ENCODE measurements at places on chromosomes 5 and 9.

- no peak for DNase-seq
Measured at GRCh38 chr9:135117281-135117680, 29.8 kb downstream of the OLFM1 start.

- no peak for DNase-seq
Measured at GRCh38 chr9:78291240-78291925, 5.5 kb upstream of the PSAT1 start.

GRCh38 chr9:92769990-92770359 lies 5.3 kb upstream of the BICD2 start:
- no peak for DNase-seq

DNA sequence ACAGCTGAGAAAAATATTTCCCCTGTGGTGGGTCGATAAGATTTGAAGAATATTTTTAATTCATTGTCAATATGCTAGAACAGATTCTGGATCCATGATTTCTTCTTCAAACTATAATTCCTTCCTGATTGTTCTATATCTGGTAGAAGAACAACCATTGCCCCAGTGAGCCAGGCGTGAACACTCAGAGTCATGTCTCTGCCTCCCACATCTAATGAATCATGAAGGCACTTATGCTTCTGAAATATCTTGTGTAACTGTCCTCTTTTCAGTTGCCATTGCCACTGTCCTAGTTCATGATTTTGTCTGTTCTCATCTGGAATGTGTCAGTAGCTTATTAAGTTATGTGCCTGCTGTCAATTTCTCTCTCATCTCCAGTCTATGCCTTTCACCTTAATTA lies 40.0 kb downstream of the GABRG2 start:
- DNase-seq: no peak

GRCh38 chr5:54821445-54822323 lies 163.7 kb downstream of the ESM1 start:
- no peak for DNase-seq

DNA sequence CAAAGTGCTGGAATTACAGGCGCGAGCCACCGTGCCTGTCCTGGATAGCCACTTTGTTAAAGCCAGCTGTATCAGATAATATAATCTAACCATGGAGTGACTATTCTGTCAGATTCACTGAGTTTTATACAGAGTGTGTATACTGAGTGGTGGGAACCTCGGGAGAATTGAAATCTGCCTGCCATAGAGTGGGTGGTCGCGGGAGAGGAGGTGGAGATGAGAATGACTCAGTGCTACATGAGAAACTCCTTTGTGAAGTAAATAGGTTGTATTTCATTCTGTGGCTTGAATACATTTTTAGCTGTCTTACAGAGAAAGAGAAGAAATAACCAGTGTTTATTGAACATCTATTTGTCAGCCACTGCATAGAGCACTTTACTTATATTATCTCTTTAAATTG lies 26.4 kb downstream of the ATP6V0E1 start:
- no peak for DNase-seq

DNA sequence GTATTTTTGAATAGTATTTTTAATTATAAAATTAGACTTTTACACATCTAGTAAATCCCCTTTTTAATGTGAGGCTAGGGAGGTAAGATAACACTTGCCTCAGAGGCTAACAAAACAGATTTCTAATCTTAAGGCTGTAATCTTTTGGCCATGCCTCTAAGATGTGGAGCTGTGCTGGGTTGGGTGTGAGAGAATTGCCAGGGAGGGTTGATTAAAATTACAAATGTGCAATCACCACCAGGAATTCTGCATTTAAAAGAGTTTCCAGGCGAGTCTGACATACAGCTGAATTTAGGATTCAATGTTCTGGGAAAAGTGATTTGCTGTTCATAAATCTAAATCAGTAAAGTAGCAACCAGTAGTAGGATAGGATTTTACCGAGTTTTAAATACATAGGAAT lies 73.3 kb downstream of the NUDT12 start:
- no peak for DNase-seq

GRCh38 chr5:175288048-175288621 lies 155.8 kb downstream of the DRD1 start:
- DNase-seq: no peak

GRCh38 chr5:6785161-6785860 lies 72.1 kb downstream of the TENT4A start:
- DNase-seq: no peak

- DNase-seq: no peak
Measured at GRCh38 chr9:134024214-134024792, 978 bp upstream of the BRD3OS start.

DNA sequence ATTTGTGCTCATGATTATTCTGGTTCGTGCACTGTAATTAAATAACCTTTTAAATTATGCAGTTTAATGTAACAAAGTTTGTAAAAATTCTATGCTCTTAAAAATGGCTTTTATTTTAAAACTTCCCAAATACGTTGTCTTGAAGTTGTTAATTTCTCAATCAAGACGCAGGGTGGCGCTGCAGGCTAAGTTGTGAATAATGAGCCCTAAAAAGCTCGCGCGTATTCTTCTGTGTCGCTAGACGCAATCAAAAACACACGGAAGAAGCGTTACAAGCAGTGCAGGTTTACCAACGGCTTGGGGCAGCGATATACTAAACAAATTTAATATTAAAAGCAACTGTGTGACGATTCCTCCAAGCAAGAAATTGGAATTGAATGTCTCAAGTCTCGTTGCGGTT lies at the start of gene PCDHB4:
PCDHB4 (plus strand) TSS at position 256 of the 400 bp plus-strand sequence. CDS start 181 bp downstream, outside the sequence.
- DNase-seq: no peak

DNA sequence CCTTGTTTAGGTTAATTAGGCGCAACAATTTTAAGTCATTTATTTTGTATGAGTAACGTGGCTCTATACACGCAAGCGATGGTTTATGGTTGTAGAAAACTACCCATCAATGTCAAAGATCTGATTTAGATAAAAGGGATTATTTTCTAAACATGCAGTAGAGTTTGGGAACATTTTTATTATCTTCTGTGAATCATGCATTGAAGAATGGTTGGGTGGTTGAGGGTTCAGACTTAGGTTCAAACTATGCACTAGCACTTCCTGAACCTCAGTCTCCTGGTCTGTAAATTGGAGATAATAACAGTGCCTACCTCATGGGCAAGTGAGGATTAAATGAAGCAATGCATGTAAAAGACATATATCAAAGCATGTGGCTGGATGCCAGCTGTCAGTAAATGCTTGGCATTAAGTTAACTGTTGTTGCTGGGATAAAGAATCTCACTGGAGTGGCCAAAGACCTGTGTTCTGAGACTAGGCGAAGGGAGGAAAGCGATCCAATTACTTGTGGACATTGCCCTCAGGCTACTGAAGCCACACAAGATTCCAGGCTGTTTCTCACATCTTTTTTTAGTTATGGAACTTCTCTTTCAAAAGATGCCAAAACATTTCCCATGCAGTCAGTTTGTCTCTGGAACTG lies 1.1 kb upstream of the OTULINL start:
- DNase-seq: no peak

- DNase-seq: no peak
Measured at GRCh38 chr5:3886524-3887451, 291.2 kb downstream of the IRX1 start.

DNA sequence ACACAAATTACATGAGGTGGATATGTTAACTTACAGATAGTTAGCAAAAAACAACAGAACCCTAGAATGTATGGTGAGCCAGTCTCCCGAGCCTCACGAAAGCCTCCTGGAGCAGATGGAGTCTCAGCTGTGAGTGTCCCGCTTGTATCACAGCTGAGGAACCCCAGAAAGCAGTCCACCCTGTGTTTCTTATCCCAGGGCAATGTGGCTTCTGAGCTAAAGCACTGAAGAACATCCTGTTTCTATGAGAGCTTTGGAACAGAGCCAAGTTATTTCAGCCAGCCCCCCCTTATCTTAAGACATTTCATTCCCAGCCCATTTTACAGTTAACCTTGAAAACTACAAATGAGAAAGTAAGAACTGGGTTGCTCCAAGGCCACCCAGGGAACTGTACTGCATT lies 1220.9 kb upstream of the CDH6 start:
- DNase-seq: no peak

- peak; percentile 71 for DNase-seq
Measured at GRCh38 chr5:96614110-96614691, 48.0 kb upstream of the CAST start.

DNA sequence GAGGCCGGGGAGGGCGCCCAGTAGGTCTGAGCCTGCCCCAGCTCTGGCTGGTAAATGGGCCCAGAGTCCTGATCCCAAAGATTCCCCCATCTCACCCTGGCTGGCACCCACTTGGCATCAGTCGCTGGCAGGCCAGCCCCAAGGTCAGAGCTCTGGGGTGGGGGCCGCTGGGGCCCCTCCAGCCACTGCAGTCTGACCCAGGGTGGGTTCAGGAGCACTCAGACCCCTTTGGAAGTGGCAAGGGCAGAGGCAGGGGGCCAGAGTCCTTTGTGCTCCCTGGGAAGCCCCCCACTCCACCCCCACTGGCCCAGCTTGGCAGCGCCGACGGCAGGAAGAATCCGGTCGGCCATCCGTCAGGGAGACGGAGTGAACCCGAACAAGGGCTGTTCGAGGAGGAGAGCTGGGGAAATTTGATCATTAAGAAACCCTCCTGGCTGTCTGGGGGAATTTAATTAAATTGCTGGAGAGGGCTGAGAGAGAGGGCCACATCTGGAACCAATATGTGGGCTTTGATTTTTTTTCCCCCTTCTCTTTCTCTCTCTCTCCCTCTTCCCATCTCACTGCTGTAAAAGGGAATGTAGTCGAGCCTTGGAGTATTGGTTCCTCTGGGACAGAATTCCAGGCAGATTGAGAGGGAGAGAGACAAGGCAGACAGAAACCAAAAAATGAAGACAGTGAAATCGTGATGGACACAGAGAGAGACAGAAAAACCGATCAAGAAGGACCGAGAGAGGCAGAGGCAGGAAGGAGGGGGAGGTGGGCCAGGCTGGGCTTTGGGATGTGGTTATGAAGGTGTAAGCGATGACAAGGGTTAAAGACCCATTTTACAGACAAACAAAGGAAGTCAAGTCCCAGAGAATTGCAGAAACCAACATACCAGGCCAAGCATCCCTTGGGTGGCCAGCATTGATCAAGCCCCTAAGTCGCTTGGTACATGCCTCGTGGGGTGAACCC lies 8.1 kb upstream of the ASB6 start:
- no peak for DNase-seq

- no peak for DNase-seq
Measured at GRCh38 chr5:173642191-173642816, 25.9 kb upstream of the BOD1 start.

GRCh38 chr9:105475302-105475701 lies 27.5 kb downstream of the FSD1L start:
- DNase-seq: no peak

GRCh38 chr5:97192580-97193354 lies 9.7 kb upstream of the RIOK2 start:
- DNase-seq: no peak

DNA sequence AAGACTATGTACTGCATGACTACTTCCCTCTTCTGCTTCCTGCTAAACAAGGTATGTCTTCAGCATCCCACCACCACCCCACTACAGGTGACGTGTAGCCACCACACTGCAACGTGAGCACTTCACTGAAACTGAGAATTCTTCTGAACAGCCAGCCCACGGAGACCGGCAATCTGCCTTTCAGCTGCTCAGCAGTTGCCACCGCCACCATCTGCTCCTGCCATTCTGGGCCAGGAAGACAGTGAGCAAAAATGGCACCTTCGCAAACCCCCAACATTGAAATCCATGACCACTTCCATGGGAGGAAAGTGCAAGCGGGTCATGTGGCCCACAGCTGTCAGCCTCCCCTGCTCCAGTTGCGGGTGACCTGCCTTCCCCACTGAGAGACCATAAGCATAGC lies 443.4 kb upstream of the ST8SIA4 start:
- DNase-seq: no peak

- DNase-seq: no peak
Measured at GRCh38 chr5:137345396-137345795, 153.7 kb downstream of the SPOCK1 start.

GRCh38 chr9:86488794-86489193 lies 134.6 kb upstream of the TUT7 start:
- DNase-seq: no peak

- DNase-seq: no peak
Measured at GRCh38 chr5:69293882-69294281, 38.7 kb downstream of the CCDC125 start.

- DNase-seq: no peak
Measured at GRCh38 chr5:178536541-178537466, 53.4 kb downstream of the COL23A1 start.

DNA sequence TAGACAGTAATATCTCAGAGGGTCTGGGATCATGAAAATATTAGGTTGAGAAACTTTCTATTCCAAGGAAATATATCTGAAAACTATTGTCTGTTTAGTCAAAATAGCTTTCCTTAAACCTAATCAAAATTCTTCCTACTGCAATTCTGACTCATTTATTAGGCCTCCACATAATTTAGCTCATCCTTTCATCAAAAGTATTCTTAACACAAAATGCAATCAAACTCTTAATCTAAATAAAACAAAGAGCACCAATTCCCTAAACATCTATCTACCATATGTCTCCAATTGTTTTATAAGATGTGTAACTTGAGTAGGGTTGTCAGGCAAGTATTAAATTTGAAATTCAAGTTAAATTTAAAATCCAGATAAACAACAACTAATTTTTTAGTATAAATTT lies 142.1 kb downstream of the PLK2 start:
- DNase-seq: no peak

- no peak for DNase-seq
Measured at GRCh38 chr9:91995000-91995655, 45.1 kb upstream of the ROR2 start.

GRCh38 chr9:132948482-132949050 lies 4.2 kb upstream of the TSC1 start:
- DNase-seq: no peak

Data from CD4-positive, alpha-beta T cell treated with Interleukin-2 at 100 ng/mL for 4 hours (primary cell).